Activated CD4-positive, alpha-beta T cell treated with anti-CD3 and anti-CD28 coated beads, Interleukin-2, amount 50 U/mL, for 1 hour (primary cell): ENCODE measurements at places on chromosomes 2 and 18.

- no peak for DNase-seq
Observed at GRCh38 chr2:168149150-168149974, 98.0 kb downstream of the STK39 start.

- DNase-seq: no peak
Observed at GRCh38 chr2:168166902-168167510, 80.4 kb downstream of the STK39 start.

DNA sequence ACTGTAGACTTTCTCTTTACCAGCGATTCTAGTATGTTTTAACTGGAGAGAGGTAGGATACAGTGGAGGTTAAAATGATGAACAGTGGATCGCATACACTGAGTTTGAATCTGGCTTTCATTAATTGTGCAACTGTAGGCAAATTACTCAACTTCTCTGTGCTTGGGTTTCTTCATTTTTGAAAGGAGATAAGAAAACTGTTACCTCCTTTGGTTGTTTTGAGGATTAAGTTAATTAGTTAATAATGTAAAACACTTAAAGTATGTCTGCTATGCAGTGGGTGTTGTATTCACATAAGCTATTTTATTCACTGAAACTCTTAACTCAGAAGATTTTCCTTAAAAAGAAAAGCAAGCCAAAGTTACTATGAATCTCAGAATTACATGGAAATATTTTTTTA is 111.8 kb upstream of the CYP20A1 start:
- DNase-seq: no peak

- DNase-seq: no peak
Observed at GRCh38 chr18:3293196-3293951, 31.4 kb downstream of the MYL12B start.

- no peak for DNase-seq
Observed at GRCh38 chr18:35050028-35050546, 8.9 kb downstream of the MAPRE2 start.

DNA sequence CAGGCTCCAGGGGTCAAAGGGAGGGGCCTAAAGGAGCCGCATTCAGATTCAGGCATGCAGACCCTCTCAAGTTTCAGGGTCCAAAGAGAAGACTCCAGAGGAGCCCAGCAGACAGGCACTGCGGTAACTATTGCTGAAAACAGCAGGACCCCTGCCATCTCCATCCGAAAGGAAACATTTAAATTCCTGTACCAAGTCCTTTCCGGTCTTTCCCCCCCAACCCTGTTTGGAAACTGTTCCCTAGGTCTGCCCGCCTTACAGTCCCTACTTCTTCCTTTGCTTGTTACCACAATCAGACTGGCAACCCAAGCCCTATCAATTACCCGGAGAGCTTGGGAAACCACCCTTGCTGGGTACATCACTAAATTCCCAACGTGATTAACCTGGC is 82.0 kb downstream of the DNMT3A start:
- DNase-seq: no peak

GRCh38 chr2:23658466-23658942 is 268.4 kb downstream of the ATAD2B start:
- DNase-seq: no peak

GRCh38 chr2:224520064-224520463 is 65.1 kb downstream of the CUL3 start:
- DNase-seq: no peak

- DNase-seq: no peak
Observed at GRCh38 chr2:162305901-162306300, 12.6 kb downstream of the IFIH1 start.

DNA sequence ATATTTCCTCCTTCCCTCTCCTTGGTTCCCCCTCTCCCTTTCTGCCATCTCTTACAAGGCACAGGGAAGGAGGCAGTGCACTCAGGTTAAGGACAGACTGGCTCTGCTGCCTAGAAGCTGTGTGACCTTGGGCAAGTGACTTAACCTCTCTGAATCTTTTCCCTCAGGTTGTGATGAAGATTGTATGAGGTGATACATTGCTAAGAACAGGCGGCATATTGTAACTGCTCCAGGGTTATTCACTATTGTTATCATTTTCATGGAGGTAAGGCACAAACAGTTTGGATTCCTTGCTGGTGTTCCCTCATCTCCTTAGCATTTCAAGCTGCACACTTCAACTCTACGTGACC is 126.6 kb upstream of the CXCR4 start:
- no peak for DNase-seq
